Large intestine (tissue), 12 donors: ENCODE measurements at places on chromosomes 13 and 19. TPM values are rescaled to one million over a fixed set of nuclear protein-coding genes. Genes with fewer than 3 reads are reported as not detected.

Gene ODAD3
- 0.79 TPM for polyA plus RNA-seq

Gene CATSPERD
- polyA plus RNA-seq, result not detected

Gene SIGLEC8
- 0.54 TPM for polyA plus RNA-seq

Gene TTYH1
- 8.2 TPM for polyA plus RNA-seq

Gene RNF225
- not detected for polyA plus RNA-seq

Gene LSR
- polyA plus RNA-seq, result 99.1 TPM

Gene CD37
- polyA plus RNA-seq, result 5.9 TPM

Gene PSG6
- polyA plus RNA-seq, result not detected

Gene TEX101
- not detected for polyA plus RNA-seq

Gene C5AR2
- polyA plus RNA-seq, result 0.25 TPM

Gene IL27RA
- 6.4 TPM for polyA plus RNA-seq

Gene PALM
- 29.2 TPM for polyA plus RNA-seq

Gene PRSS57
- 1.1 TPM for polyA plus RNA-seq

Gene MISP
- polyA plus RNA-seq, result 200 TPM

Gene ATP4B
- 0.04 TPM for polyA plus RNA-seq
